ENCODE measurements at places on chromosomes 7 and 10.

GRCh38 chr10:50325449-50326171 lies 74.3 kb upstream of the ASAH2 start:
- no peak for DNase-seq

DNA sequence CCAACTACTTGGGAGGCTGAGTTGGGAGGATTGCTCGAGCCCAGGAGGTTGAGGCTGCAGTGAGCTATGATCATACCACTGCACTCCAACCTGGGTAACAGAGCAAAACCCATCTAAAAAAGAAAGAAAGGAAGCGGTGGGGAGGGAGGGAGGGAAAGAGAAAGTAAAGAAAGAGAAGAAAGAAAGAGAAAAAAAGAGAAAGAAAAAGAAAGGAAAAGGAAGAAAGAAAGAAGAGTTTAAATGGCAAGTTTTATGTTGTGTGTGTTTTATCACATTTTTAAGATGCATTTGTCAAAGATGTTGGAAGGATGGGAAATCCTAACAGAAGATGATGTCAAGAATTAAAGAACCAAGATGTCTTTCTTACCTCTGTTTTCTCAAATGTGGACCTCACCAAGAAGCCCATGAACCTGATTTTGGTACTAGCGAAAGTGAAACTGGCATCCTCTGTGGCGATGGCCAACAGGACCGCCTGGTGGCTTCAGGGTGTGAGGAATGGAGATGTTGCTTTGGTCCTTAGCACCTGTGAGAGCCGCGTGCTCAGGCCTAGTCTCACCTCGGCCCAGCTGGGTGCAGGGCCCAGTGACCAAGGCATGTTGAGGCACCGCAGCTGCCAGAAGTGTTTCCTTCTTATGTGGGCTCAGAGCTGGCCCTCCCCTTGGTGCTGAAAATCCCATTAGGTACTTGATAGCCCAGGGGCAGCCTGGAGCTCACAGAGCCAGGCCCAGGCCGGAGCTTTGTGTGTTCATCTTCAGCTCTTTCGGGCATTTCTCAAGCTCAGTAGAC lies 9.8 kb downstream of the UCMA start:
- DNase-seq: no peak

DNA sequence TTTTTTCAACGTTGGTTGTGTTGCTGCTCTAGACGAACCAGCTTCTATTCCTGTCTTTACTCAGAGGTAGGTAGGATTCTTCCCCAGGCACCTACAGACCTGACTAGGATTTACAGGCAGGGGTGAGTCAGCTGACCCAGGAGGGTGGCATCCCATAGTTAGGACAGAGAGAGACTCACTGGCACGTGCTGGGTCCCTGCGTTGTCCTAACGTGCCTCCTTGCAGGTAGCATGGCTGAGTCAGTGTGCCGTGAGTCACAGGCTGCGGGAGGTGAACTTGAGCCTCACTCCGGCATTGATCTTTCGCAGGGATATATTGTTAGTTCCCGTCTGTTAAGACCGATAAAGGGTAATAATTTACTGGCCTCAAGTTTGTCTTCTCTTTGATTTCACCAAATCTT lies 96.5 kb downstream of the PFKFB3 start:
- no peak for DNase-seq

DNA sequence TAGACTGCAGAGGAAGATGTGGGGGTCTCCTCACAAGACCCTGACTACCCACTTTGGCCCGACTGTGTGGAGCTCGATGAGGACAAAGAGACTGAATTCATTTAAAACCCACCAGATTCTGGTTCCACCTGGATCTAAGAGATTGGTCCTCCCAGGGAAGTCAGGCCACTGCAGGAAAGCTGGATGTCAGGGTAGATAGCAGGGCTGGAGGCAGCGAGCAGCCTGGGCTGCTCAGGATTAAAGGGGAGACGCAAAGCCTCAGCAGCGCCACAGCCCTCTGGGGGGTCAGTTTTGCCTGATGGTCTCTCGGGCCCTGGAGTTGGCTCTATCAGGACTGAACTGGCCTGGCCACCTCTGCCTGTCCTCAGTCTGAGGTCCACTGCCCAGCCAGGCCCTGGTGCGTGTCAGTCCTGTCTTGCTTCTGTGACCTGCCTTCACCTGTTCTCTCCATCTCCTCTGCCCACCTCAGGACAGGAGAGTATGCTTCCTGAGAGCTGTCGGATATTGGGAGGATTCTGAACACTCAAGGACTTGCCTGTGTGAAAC lies 12.2 kb upstream of the KLRG2 start:
- no peak for DNase-seq

GRCh38 chr7:111755383-111755782 lies 193.1 kb upstream of the IMMP2L start:
- no peak for DNase-seq

DNA sequence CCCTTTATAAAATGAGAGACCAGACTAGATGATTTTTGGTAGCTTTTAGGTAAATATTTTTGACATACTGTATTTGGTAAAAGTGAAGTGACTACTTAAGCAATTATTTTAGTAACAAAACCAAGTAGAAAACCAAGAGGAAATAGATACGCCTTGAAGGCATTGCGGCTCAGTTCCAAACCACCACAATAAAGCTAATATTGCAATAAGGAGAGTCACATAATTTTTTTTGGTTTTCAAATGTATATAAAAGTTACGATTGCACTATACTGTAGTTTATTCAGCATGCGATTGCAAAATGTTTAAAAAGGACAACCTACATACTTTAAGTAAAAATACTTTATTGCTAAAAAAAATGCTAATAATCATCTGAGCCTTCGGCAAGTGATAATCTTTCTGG lies 581.7 kb upstream of the POT1 start:
- DNase-seq: no peak

GRCh38 chr7:74379938-74380337 lies 73.8 kb upstream of the GTF2IRD1 start:
- DNase-seq: no peak

DNA sequence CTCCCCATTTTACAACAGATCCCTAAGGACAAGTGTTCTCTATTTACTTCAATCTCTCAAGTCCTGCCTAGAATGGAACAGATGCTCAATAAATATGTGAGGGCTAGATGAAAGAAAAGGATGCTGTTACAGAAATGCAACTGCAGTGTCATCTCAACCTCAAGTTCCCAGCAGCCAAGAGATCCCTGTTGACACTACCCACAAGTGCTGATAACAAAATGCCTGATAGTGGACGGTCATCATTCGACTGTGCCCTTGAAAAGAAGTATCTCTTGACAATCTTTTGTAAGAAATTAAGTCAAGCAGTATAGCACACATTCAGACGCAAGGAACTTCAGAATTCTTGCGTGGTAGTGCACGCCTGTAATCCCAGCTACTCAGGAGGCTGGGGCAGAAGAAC lies 133.2 kb downstream of the PARD3 start:
- DNase-seq: no peak

- no peak for DNase-seq
Observed at GRCh38 chr10:69215405-69216171, 4.5 kb upstream of the HKDC1 start.

GRCh38 chr10:132913559-132914115 lies 28.7 kb downstream of the CFAP46 start:
- DNase-seq: no peak

DNA sequence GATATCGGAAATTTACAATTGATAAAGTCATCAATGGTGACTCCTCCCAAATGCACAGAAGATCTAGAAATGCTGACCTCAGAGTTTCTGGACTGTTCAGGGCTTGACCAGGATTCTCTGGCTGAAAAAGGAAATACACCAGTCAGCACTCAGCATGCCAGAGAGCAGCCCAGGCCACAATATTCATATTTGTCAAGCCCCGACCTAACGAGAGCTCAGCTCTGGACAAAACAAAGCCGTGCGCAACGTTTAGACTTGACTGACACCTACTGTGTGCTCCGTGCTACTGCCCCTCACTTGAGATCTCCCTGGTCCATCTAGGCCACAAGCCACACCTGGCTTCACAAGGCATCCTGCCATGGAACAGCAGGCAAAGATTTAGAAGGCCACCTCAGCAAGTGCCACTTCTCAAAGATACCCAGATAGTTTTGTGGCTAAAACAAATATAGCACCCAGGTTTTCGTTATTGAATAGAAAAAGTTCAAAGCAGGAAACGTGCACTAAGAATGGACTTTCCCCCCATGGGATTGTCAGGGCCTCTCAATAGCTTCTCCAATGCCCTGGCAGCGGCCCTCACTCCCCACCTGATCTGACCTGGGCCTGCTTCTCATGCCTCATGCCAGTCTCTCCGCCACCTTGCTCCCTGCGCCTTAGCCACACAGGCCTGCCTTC lies 218.3 kb downstream of the FAM107B start:
- DNase-seq: no peak

DNA sequence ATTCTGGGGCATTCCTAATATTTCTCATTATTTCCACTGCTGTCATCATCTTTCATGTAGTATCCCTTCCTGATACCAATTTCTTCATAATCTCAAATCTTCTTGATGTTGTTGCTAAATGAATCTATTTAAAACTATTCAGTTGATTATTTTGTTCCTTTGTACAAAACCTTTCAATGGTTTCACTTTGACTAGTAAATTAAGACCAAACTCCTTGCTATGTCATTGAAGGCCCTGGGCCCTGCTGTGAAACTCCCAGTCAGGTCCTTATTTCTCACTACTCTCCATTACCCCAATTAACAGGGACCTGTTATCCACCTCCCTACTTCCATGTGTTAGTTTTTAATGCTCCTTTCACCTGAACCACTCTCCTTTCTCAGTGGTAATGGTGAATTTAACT lies 97.0 kb downstream of the CTTNBP2 start:
- no peak for DNase-seq

GRCh38 chr10:52525761-52526160 lies 211.7 kb downstream of the DKK1 start:
- no peak for DNase-seq

- no peak for DNase-seq
Observed at GRCh38 chr7:39085590-39086049, 107.9 kb downstream of the POU6F2 start.

DNA sequence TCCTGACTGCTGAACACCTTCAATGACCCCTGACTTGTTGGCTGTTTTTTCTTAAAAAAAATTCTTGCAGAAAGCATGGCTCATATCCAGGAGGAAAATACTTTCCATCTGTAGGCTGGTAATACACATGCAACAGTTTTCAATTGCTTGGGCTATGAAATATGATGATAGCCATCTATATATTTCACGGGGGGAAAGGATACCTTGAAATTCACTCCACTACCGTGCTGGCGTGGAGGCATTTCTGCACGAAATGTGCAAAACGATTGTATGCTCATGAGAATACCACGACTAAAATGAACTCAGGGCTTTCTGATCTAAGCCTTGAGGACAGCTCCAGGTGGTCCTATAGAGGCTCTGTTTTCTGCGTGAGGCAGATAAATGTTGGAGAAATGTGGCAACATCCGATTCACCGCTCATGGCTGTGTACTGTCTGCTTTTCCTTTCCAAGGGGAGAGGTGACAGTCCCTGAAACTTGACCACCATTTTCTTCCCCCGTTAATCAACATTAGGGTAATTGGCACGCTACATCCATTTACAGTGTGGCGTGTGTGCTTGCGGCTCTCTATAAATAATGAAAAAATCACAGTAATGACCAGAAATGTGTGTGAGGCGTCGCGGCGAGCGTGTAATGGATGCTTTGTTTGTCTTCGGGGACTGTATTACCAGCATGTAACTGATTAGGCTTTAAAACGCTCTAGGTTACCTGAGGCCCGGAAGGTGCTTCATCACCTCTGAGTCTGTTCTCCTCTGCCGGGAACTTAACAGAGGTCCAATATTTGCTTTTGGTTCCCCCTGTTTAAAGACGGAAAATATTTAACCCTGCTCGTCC lies 12.8 kb upstream of the CARD11 start:
- no peak for DNase-seq

DNA sequence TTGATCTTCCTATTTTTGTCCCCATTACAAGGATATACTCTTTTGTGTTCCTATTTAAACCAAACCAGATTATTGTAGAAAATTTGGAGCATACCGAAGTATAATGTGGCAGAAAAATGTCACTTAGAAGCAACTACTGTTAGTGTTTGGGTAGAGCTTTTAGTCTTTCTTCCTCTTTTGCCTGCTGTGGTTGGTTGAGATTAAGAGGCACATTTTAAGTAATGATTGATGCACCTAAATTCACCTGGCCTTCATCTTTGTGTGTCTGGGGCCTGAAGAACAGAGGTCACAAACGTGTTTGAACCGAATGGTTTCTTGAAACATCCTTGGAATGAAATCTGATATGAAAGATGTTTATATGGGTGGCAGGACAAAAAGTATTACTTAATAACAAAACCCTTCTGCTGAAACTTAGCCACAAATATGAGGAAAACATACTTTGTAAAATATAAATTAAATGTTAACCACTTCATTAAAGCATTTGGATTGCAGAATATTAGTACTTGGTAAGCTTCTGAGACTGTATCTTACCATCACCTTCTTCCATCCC lies 2.6 kb downstream of the BPGM start:
- no peak for DNase-seq

DNA sequence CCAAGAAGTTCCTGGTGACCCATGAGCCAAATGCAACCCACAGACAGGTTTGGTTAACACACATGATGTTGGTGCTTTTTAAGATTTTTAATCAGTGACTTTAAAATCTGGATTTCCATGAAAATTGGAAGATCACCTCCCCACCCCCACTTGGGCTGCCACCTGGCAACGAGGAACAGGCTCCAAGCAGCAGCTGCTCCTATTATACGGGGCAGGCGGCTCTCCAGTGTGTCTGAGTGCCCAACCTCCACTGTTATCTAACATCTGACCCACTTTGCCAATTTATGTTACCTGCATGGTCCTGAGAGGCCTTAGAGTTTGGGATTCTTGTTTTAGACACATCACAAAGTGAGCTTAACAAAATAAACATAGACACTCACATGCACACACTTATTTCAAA lies 56.4 kb downstream of the SGMS1 start:
- no peak for DNase-seq
